ENCODE measurements at places on chromosomes 11 and 22. TPM values are rescaled to one million over a fixed set of nuclear protein-coding genes. Genes with fewer than 3 reads are reported as not detected.

Gene RHOD
- total RNA-seq, result 10.6 TPM

- no peak for DNase-seq
These were observed 2.4 kb downstream of the FADS1 start for GRCh38 chr11:61814247-61814957.

Gene NRIP3
- 4.0 TPM for total RNA-seq

DNA sequence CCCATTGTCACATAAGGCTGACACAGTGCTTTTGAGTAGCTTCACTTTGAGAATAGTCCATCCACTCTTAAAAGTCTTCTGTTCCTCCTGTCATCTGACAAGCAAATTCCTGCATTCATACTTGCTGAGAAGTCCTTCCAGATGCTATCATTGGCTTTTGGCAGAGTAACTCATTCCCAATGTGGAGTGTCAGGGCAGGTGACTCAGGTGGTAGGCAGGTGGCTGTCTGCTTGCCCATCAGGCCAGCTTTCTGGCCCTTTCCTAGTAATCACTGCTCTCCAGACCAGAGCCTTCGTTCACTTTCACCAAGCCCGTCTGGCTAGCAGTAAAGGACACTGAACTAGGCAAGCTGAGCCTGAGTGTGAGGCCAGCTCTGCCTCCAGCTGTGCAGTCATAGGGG, 162.5 kb upstream of the CCDC90B start:
- no peak for DNase-seq

Gene IRAG1
- 0.13 TPM for total RNA-seq

- no peak for DNase-seq
These were observed 121.1 kb upstream of the SYT13 start for GRCh38 chr11:45407226-45407625.

DNA sequence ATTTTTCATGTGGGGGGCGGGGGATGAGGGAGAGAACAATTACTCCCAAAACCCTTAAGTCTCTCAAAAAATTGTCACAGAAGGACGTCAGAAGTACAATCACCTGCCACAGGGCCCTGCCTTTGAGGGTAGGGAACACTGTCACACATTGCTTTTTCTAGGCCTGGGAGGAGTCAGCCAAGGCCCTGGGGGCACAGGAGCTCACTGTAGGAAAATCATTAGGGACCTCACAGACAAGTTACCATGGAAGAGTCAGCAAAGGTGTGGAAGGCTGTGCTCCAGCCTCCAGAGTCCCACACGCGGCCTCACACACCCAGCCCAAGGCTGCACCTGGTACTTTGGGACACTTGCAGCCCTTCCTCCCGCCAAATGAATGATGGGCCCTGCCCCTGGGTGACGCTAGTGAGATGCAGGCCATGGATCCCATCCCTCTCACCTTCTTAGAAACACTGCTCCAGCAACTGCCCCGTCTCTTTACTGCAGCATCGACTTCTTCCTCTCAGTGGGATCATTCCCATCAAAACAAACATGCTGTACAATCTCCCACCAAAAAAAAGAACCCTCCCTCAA, 3.3 kb downstream of the PLEKHA7 start:
- DNase-seq, result no peak

Gene KCNJ11
- total RNA-seq, result 0.07 TPM

Gene WBP2NL
- total RNA-seq, result 0.20 TPM

Gene RANBP1
- 213 TPM for total RNA-seq

DNA sequence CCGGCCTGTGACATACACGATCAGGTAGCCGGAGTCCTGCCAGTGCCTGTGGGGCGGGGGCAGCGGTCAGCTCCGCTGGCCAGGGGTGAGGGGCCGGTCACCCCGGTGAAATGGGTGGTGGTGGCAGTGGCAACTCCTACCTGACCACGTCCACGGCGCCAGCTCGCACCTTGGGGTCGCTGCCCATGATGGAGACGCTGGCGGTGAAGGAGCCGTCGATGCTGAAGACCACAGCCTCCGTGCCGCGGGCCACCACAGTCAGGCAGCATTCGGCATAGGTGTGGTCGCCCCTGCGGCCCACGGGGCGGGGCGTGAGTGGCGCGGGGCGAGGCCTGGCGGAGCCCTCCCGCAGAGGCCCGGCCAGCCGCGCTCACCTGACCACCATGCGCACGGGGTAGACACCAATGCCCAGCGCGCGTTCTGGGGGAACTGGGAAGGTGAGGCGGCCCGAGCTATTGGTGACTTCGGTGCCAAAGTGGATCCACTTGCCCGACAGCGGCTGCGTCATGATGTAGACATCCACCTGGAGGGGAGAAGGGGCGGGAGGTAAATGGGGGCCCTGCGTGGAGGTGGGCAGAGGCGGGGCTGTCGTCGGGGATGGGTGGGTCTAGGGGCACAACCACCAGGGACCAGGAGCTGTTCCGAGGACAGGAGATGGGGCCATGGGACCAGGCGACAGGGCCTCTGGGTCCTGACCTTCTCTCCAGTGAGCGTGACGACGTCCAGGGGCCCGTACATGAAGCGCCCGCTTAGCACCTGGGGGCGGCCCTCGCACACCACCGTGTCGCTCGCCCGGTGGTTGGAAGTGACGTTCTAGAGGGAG, 10.9 kb downstream of the AIP start:
- DNase-seq, result no peak

DNA sequence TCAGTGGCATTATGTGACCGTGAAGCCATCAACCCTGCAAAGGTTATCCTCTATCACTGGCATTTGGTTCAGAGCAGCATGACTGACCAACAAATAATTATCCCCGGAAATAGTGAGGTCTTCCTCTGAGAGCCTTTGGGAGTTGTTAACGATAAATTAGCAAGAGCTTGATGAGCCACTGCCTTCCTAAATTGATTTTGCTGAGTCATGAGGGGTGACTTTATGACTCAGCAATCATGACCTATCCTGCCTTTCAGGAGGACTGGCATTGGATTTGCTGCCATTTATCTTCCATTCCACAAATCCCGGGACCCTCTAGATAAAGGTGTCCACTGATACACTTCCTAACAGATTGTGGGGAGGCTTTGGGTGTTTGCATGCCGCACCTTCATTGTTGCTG, 80.8 kb upstream of the MTNR1B start:
- DNase-seq, result no peak

DNA sequence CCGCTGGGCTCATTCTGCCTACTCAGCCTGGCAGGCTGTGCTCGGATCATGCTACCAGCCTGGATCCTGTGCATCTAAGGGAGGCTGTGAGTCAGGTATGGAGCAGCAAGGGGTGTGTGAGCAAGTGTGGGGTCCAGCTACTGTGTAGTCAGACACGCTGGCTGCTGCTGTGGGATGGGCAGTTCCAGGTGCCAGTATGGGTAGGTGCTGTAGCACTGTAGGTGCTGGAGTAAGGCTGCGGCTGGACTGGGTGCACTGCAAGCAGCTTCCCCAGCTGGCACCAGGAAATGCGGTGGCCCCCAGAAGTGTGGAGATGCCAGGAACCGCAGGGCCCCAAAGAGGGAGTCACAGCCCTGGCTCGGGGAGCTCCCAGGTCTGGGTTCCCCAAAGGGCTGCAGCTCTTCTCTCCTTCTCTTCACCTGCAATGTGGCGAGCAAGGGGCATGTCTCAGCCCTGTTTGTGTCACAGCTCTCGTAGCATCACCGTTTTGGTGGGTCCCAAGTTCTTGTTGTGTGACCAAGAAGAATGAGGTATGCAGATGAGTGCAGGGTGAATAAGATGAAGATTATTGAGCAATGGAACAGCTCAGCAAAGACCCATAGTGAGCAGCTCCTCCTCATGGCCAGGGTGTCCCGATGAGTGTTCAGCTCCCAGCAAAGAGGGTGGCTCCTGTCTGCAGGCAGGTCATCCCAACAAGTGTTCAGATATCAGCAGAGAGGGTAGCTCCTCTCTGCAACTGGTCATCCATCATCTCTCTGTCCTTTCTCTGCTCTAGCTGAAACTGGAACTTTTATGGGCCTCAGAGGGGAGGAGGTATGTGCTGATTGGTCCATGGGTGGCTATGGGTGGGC, 462.9 kb downstream of the TBC1D22A start:
- DNase-seq, result no peak

- no peak for DNase-seq
These were observed 103.6 kb downstream of the NECTIN1 start for GRCh38 chr11:119625206-119625978.

DNA sequence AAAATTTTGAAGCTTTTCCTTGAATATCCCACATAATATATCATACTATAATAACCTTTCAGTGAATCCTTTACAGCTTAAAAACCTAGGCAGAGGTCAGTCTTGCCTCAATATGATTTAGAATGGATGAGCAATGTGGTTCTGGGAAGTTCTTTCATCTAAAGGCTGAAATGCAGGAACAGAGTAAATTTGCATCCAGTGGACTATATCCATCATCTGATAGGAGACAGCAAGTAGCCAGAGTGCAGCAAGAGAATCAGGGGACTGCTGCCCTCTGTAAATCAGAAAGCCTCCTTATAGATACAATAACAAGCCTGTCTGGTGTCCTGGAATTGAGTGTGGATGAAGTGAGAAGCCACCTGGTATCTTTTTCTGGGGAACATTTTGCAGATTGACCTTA, 748.3 kb upstream of the CCDC90B start:
- DNase-seq, result no peak

DNA sequence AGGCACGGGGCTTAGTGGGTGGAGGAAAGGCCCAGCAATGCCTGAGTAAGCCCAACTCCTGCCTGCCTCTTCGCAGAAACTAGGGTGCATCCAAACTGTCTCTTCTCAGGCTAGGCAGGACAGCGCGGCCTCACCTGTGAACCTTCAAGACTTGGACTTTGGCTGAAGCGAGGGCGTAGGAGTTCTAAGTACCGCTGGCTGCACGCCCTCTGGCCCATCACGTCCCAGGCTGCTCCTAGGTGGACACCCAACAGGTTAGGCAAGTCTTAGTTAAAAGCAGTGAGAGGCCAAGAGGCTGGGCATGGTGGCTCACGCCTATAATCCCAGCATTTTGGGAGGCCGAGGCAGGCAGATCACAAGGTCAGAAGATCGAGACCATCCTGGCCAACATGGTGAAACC, 1.8 kb upstream of the DDB2 start:
- no peak for DNase-seq
